ENCODE measurements at places on chromosomes 16 and 17. TPM values are rescaled to one million over a fixed set of nuclear protein-coding genes. Genes with fewer than 3 reads are reported as not detected.

SLC5A10 gene
- not detected for total RNA-seq

G6PC1 gene
- not detected for total RNA-seq

ERCC4 gene
- 11.9 TPM for total RNA-seq

OTOP3 gene
- total RNA-seq, result not detected

VAC14 gene
- 66.3 TPM for total RNA-seq

CA7 gene
- not detected for total RNA-seq

HBQ1 gene
- not detected for total RNA-seq
